ENCODE measurements at places on chromosomes 16 and 17. TPM values are rescaled to one million over a fixed set of nuclear protein-coding genes. Genes with fewer than 3 reads are reported as not detected.

Gene AOC2
- total RNA-seq: 0.73 TPM

Gene NXPH3
- total RNA-seq: under 0.01 TPM

Gene TAC4
- total RNA-seq: not detected

Gene OTOP2
- not detected for total RNA-seq

Gene MRTFB
- total RNA-seq: 11.1 TPM

Gene FKBP10
- 239 TPM for total RNA-seq

Gene TPSG1
- not detected for total RNA-seq

Gene GUCY2D
- total RNA-seq: under 0.01 TPM

Gene RTN4RL1
- 0.20 TPM for total RNA-seq

Gene MT1H
- total RNA-seq: not detected

Gene GPR142
- not detected for total RNA-seq

Gene KRT33A
- total RNA-seq: not detected

Gene KCNAB3
- under 0.01 TPM for total RNA-seq

Gene ST6GALNAC2
- not detected for total RNA-seq

Gene SLC6A2
- total RNA-seq: not detected

Gene ABCC6
- under 0.01 TPM for total RNA-seq

Gene GAS7
- total RNA-seq: 18.4 TPM

Gene CRHR1
- not detected for total RNA-seq

Gene TBC1D26
- total RNA-seq: not detected

Gene HS3ST3B1
- 28.3 TPM for total RNA-seq

Gene SLC16A11
- total RNA-seq: 0.20 TPM

Gene PIGS
- 34.2 TPM for total RNA-seq

Gene ZP2
- total RNA-seq: not detected

Gene SMIM36
- not detected for total RNA-seq

Gene CHRNE
- total RNA-seq: 0.37 TPM

Gene MMP15
- total RNA-seq: 2.7 TPM

Gene ABI3
- under 0.01 TPM for total RNA-seq

Data from subcutaneous preadipocyte (primary cell).